EL (cell line): ENCODE measurements at places on chromosomes 13 and 19.

DNA sequence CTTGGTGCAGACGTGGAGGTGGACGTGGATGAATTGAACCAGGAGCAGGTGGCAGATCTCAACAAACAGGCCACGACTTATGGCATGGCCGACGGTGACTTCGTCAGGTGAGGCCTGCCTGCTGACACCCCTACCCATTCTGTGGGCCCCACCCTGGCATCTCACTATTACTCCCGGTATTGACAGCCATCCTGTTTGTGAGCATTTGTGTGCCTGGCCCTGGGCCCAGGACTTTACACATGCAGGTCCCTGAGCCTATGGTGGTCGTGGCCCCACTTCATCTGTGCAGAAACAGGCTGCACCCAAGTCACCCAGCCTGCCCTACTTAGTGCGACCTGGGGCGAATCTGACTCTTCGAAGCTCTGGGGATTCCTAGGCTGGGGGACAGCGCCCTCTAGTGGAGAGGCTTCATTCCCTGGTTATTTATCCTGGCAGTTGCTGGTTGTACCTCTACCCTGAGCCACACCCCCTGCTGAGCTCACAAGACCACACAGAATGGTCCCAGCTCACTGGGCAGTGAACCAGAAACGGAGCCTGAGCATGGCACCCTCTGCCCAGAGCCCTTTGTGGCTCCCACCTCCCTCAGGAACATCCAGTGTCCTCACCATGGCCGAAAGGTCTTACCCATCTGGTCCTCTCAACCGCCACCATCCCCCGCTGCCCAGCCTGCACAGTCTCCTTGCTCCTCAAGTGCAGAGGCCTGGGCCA, 16.9 kb downstream of the ZNF296 start:
- DNase-seq: peak; percentile 76

DNA sequence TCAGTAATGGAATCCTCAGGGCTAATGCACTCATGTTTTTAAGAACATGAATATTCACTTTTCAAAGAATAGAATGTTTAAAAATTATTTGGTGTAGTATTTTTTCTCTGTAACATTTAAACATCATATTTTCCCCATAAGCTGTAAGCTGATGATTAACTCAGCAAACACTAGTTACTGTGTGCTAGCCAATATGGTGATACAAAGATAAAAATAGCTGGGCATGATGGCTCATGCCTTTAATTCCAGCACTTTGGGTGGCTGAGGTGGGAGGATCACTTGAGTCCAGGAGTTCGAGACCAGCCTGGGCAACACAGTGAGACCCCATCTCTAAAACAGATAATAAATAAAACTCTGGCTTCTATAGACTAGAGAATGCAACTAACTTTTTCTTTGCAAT, 13.2 kb downstream of the RNF17 start:
- DNase-seq: no peak

DNA sequence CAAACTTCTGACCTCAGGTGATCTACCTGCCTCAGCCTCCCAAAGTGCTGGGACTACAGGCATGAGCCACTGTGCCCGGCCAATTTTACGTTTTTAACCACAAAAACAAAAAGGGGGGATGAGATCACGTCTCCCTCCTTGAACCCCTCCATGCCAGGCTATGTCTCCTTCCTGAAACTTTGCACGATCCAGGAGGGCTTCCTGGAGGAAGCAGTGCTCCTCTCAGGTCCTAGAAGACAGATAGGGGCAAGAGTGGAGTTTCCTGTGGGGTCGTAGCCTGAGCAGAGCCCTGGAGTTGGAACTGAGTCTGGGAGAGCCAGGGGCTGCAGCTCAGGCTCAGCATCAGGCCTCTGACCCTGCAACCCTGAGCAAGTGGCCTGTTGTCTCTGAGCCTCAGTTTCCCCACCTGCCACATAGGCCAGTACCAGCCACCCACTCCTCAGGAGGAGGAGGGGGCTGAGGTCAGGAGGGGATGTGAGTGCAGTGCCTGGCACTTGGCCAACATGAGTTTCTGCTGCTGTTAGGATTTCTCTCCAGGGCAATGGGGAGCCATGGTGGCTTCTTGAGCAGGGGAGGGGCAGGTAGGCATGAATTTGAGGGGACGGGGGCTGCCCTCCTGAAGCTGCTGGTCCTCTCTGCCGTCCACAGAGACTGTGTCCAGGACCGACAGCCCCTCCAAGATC, 16.0 kb downstream of the APBA3 start:
- no peak for DNase-seq

GRCh38 chr19:18167975-18168645, 5.5 kb upstream of the IFI30 start:
- DNase-seq: peak; percentile 45

- DNase-seq: peak; percentile 78
These were observed at the start of gene CCDC169 for GRCh38 chr13:36297366-36298338. TSS of gene CCDC169 (minus strand) at chr13:36297814. CDS start at chr13:36297719, 95 bp downstream.

DNA sequence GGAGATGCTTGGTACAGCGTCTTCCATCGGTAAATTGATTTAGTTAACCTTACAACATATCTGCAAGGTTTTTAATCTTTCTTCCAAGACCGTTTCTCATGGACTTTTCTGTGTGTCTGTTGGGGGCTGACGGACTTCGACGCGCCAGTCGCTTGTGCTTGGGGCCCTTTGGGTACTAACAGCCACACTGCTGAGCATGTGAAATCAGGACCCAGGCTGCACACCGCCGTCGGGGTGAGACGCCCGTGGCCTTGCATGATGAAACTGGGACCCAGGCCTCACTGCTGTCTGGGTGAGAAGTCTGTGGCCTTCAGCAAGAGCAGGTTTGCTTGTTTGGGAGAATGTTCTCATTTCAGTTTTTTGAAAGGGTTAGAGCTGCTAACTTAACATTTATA, 9.8 kb downstream of the ATP4B start:
- no peak for DNase-seq

DNA sequence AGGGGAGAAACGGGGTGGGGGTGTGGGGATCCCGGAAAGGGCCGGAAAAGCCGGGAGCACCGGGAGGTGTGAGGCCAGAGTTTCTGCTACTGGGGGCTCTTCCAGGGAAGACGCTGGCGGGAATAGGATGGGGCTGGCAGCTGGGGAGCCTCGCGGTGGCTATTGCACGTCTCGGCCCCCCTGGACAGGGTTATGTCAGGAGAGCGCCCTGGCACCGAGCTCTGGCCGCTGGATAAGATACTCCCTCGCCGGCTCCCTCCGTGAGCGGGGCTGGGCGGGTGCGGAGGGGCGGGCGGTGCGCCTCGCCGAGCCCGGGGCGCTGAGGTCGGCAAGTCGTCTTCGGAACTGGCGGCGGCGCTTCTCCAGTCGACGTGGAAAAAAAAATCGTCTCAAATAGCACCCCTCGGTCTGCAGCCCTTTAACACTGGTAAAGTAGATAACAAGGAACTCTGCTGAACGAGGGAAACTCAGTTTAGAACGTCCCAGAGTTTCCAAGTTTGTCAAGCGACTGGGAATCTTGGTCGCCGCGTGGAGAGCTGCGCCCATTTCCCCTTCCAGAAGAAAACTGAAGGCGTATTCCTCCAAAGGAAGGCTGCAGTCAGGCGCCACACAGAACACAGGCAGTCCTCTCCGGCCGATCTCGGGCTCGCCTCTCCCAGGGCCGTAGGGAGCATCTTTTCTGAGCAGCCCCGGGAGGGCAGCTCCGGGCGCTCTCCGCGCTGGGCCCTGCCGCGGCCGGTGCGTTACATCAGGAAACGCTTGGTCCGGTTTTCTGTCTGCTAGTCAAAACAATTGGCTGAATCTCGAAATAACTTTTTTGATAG, 115.1 kb downstream of the KCNRG start:
- peak; percentile 55 for DNase-seq

DNA sequence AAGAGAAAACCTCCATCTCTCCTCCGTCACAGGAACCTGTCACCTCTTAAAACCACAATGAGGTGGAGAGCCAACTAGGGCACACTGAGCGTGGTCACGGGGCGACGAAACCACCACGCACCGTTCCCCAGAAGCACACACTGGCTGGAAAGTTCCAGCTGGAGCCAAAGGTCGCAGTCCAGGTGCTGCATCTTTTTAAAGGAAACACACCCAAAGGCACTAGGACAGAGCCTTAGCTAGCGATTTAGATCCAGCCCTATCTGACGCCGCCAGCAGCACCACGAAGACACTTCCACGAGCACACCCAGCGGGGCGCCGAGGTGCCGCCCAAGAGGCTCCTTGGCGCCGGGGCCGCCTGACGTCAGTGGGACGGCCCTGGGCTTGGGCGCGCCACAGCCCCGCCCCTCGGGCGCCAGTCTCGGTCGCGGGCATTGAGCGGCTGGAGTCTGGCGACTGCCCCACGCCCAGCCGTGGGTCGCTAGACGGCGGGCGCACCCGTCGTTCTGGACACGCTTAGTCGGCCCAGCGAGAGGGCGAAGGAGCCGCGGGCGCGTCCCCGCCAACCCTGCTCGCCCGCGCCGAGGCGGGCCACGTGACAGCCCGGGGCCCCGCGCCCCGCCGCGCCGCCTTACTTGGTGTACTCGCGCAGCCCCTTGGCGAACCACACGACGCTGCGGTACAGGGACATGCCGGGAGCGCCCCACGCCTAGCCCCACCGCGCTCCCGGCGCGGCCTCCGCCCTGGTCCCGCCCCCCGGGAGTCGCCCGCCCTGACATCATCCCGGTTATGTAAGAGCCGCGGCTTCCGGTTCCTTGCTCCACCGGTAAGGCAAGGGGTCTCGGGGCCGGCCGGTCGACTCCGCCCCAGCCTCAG, at the start of gene DHRS12:
Gene DHRS12, minus strand, starts transcription at position 742 of the 873 bp plus-strand sequence. CDS start 4,504 bp downstream, outside the sequence.
- peak; percentile 83 for DNase-seq

DNA sequence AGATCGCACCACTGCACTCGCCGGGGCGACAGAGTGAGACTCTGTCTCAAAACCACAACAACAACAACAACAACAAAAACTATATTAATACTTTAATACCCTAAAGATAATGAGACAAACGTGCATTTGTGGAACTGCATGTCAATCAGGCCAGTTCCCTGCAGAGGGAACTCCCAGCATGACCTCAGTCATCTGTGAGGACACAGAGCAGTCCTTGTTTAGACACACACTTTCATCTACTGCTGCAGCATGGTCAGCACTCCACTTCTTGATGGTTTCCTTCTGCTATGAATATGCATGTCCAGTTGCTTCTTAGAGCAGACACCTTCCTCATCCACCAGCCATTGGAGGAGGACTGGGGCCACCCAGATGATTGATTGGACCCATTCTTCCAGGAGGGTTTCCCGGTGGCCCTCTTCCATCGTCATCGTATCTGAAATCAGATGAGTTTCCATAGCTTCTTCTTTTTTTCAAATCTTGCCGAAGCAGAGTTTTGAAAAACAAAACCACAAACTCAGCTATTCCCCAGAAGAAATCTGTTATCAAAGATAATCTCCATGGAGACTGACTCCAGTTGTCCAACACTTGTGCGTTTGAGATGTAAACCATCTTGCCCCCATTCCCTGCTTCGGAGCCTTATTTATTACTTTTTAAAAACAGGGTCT, 26.5 kb downstream of the ZNF607 start:
- DNase-seq: no peak

- DNase-seq: no peak
These were observed 1211.1 kb upstream of the PCDH20 start for GRCh38 chr13:62626771-62627170.
